ENCODE measurements at places on chromosomes 3 and 15.
A peak's percentile ranks its signal among the peaks of the same experiment; 100 is the strongest.

- DNase-seq: peak; percentile 52
These were observed 259.2 kb upstream of the TLE3 start for GRCh38 chr15:70356919-70357318.

DNA sequence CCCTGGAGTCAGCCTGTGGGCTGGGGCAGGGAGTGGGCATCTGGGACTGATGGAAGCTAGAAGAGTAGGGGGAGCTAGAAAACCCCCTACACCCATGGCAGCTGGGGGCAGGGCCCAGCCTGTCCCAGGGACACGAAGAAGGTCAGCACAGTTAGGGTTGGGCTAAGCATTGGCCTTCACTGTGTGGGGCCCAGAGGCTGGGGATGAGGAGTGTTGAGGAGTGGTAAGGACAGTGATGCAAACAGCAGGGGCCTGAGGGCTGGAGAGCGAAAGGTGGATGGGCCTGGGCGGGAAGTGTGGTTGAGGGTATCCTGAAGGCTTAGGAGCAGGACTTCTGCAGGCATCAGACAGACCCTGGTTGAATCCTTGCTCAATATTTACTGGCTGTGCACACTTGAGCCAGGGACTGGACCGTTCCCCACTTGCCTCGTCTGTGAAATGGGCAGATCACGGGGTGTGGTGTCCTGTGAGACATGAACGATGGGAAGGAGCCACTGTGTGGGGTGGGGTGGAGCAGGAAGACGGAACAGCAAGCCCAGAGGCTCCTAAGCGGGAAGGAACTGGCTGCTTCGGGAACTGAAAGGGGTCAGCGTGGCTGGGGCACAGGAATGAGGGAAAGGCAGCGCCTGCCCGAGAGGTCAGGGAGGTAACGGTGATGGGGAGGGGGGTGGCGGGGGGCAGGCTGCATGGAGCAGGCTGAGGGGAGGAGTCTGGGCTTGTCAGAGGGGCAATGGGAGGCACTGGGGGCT, 7.3 kb downstream of the PRKCD start:
- DNase-seq: no peak

GRCh38 chr15:83673385-83673784, 19.5 kb downstream of the ADAMTSL3 start:
- no peak for DNase-seq

- DNase-seq: no peak
These were observed 132.5 kb downstream of the ARNT2 start for GRCh38 chr15:80536716-80537115.

DNA sequence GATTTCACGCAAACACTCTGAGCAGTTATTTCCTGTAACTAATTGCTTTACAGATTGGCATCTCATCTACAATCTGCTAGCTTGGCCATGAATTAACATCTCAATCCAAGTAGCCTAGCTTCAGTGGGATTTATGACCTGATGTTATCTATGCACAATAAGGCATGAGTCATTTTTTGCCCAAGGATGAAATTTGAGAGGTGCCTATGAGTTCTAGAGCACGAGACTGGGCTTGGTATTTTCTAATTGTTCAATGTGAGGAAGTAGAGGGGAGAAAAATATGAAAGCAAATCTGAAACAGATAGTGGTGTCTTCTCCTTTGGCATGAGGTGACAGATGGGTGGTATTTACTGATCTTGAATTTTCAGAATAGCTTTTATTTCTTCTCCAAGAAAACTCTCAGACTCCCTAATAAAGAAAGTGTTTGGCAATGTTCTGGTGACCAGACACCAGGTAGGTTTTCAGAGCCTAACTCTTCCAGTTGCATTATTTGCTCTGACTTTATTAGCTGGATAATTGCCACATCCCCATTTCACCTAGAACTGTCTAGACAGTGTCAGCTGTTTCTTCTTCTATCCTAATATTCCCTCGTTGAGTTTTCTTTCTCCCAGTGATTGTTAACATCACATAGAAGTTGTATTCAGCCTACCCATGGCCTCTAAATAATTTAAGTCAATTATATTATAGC, 301.0 kb upstream of the UMPS start:
- no peak for DNase-seq

DNA sequence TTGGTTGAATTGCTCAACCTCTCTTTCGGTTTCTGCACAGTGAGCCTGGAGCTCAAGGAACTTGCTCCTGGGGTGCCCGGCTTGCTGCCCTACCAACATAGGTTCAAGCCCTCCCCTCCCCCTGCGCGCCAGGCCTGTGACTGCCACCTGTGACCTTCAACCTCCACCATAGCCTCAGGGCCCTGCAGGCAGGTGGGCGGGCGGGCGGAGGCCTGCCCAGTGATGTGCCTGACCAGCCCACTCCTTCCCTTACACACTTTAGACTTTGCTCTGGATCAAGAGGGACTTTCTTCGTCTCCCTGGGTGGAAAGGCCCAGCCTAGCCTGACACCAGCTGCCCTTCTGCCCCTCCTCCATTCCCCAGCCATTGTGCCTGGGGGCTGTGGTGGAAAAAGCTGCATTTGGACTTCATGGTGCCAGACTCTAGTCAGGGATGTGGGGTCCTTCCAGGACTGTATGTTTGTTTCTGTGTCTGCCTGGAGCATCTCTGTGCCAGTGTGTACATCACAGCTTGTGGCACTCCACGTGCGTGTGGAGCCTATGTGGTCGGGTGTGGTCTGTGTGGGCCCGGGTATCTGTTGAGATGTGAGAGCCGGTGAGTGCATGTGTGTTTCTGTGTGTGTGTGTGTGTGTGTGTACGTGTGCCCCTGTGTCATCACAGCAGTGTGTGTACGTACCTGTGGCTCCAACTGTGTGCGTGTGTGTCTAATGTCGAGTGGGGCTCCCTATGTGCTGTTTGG, 9.5 kb downstream of the PRKCD start:
- DNase-seq: no peak

- no peak for DNase-seq
These were observed 36.3 kb downstream of the KBTBD8 start for GRCh38 chr3:67034371-67034770.

GRCh38 chr3:72797773-72798543, 50.3 kb downstream of the SHQ1 start:
- no peak for DNase-seq

GRCh38 chr15:29570948-29571791, 251.1 kb downstream of the TJP1 start:
- DNase-seq: no peak

- DNase-seq: no peak
These were observed 60.3 kb upstream of the TP63 start for GRCh38 chr3:189570916-189571315.

DNA sequence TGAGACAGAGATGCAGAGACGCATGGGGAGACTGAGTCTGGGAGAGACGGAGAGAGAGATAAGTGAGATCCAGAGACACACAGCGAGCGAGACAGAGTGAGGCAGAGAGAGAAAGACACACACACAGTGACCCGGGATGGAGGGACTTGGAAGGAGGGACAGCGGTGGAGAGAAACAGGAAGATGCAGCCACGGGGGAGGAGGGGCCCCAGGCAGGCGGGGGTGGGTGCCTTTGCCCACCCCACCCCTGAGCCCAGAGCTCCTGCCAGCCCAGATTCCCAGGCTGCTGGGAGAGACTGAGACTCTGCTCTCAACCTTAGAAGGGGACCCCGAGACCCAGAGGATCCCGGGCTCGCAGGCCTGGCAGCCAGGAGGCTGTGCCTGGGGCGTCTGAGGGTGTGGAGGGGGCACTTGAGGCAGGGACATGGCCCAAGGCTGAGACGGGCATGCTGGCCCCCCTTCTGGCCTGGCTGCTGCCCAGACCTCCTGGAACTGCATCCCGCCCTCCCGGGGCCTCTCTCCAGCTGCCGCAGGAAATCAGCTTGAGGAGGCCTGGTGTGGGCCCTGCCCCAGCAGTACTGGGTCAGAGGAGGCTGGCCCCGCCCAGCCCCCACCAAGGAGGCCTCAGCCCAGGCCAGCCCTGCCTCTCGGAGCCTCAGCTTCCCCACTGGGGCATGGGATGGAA, 18.1 kb downstream of the H1-8 start:
- DNase-seq: peak; percentile 69

GRCh38 chr15:69530991-69531664, 78.5 kb downstream of the RPLP1 start:
- DNase-seq: no peak

DNA sequence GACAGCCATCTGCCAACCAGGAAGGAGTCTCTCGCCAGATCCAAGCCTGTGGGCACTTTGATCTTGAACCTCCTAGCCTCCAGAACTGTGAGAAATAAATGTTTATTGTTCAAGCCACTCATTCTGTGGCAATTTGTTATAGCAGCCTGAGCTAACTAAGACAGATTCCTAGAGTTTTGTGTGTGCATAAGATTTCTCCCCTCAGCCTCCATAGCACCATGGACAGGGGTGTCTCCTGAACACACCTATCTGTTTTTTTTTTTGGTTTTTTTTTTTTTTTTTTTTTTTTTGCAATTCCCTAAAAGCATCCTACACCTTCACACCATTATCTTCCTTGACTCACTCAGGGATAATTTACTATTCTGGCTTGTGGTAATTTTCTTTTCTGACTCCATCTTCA, 768.5 kb downstream of the NR2F2 start:
- DNase-seq: no peak

GRCh38 chr3:94965867-94966475, 903.1 kb downstream of the NSUN3 start:
- DNase-seq: no peak

DNA sequence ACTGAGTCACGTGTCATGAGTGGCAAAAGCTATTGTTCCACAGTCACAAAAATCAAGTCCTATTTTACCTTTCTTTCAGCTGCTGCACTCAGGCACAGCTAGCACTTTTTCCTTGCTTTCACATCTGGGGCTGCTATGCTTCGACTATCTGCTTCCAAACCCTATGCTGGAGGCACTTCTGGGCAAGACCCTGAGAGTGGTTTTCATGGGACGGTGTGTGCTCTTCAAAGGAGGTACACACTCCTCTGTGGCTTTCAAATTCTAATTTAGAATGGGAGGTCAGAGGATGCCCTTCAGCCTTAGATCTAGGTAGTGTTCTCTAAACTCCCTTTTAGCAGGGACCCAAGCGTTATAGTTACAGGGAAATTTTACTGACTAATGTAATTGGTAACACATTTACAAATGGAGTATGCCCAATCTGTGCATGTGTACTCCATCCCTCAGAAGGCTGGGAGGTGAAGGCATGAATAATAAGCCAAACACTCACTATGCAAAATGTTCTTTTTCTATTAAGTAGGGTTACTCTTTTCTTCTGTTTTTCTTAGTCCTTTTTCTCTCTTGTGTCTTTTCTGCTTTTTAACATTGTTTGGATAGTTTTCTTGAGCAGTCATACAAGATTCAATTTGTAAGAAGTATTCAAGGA, 188.3 kb downstream of the LSAMP start:
- no peak for DNase-seq

DNA sequence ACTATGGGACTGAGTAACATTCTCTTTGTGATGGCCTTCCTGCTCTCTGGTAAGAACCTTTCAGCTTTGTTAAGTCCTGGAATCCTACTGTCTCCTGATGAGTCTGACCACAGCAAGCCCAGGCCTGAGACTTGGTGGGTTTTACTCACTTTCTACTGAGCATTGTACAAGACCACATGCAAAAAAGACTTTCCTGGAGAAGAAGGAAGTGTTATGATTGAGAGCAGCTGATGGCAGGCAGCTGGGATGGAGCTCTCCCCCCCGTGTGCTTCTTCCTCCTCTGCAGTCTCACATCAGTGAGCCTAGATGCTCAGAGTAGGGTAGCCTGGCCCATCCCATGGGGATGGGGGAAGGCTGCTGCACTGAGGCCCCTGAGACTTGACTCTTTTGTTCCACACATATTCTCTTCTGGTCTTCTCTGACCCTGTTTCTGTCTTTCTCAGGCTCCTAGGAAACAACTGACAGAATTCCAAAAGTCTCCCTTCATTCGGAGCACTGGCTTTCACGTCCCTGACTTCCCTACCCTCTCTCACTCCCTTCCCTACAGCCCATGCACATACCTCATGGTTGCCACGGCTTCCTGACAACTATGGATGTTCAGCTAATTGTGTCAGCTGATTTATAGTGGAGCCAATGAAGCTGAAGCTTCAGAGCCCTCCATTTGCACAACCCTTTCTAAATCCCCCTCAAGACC, 36.6 kb downstream of the CD86 start:
- DNase-seq: no peak

DNA sequence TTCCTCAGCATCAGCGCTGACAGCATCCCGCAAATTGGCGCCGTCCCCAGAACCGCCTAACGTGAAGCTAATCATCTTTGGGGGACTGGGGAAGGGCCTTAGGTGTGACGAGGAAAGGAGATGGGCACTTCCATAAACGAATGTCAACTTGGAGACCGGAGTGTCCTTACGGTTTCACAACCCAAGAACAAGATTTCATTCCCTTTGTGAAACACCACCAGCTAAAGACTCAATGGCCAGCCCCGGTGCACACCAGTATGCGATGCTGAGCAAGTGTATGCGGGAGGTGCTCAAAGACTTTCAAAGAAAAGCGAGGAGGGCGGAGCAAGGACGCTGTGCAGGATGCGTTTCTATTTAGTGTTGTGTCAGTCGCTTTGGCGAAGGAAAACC, 759 bp upstream of the TTBK2 start:
- no peak for DNase-seq

DNA sequence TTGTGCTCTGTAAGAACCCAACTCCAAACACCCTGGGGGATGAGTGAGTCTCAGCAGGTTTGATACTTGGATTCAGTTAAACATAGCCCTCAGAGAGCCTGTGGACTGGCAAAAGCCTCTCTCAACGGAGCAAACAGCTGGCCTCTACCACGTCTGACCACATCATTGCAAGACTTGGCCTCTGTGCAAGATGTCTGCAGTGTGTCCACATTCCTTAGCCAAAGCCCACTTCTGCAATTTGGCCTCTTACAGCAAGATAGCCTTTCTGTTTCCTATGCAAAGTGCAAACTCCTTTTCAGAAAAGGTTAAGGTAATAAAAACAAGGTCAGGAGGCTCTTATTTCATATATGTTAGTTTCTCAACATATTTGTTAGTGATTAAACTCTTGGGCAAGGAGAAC, 27.9 kb downstream of the FBN1 start:
- no peak for DNase-seq
